EL (cell line): ENCODE measurements at places on chromosomes 12 and 14.

DNA sequence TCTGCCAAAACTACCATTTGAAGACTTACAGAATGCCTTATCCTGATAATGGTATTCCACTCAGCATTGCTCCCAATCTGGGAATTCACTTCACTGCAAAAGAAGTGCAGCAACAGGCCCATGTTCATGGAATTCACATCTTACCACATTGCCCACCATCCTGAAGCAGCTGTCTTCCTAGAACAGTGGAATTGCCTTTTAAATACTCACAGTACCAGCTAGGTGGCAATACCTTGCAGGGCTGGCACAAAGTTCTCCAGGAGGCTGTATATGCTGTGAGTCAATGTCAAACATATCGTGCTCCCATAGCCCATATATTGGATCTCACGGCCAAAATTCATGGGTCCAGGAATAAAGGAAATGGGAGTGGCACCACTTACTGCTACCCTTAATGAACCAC, 83.8 kb upstream of the PLEKHG7 start:
- DNase-seq = no peak

- DNase-seq = peak; percentile 71
Observed at GRCh38 chr12:116495260-116495659, 63.9 kb upstream of the MAP1LC3B2 start.

DNA sequence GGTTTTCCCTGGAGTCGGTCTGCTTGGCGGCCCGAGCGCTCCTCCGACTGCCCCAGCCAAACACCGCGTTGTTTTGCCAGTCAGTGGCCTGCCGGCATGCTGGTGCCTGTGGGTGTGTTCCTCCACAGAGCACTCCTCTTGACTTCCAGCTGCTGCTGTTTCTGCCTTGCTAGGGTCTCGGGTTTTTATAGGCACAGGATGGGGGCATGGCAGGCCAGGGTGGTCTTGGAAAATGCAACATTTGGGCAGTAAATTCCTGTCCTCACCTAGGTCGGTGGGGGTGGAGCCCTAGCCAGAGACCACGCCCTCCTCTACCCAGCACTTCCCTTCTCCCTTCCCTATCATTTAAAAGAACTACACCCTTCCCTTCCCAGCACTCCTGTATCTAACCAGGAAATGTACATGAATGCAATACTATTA, 34.7 kb upstream of the VASH1 start:
- no peak for DNase-seq

DNA sequence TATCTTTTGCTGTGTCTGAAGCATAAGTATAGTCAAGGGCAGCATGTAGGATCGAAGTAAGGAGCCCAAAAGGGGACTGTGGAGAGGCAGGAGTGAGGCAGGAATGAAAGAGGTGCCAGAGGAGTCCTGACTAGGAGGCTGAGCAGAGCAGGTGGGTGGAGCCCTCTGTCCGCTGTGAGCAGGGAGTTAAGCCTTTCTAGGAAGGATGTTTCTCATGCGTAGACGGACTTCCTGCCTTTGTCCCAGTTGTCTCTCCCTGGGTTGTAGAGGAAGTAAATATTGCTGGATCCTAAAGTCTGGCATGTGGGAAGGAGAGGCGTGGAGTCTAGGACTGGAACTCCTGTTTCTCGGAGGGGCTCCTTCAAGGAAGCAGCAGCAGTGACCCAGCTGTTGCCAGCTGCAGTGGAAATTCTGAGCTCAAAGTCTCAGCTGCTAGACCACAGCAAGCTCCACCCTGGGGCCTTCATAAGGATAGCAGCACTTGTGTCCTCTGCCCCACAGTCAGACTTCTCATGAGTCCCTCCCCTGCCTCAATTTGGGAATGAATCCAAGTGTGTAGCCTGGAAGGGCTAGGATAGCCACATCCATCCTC, 44.0 kb downstream of the RBMS2 start:
- DNase-seq = peak; percentile 30

GRCh38 chr12:107066691-107067090, 26.7 kb downstream of the CRY1 start:
- no peak for DNase-seq

GRCh38 chr12:114193474-114193873, 212.5 kb downstream of the TBX5 start:
- no peak for DNase-seq

- no peak for DNase-seq
Observed at GRCh38 chr14:43165651-43166050, 1341.4 kb downstream of the FSCB start.

- DNase-seq = no peak
Observed at GRCh38 chr12:131491916-131492490, 218.9 kb upstream of the SFSWAP start.

DNA sequence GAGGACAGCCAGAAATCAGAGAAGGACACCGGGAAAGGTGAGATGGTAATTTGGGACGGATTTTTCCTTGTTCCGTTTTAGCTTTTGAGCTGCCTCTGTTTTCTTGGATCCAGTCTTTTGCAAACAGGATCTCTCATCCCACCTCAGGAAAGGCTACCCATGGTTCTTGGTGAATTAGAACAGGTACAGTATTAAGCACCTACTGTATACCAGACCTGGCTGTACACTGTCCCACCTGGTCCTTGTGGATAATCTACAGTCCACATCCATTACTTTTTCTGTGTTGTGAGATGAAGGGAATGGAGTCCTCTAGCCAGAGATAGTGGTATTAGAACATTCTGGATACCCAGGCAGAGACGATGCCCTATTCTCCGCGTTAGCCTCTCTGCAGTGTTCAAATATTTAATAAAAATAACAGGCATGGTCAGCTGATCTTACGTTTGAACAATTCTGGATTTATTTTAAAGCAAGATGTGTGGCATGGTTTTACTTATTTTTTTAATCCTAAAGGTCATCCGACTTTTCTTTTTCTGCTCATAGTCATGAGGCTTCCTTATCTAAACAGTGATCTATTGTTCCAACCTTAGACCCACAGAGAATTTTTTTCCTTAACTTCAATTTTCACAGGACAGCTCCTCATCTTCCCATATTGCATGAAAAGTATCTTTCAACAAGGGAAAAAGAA, 18.8 kb downstream of the PLXNC1 start:
- no peak for DNase-seq

DNA sequence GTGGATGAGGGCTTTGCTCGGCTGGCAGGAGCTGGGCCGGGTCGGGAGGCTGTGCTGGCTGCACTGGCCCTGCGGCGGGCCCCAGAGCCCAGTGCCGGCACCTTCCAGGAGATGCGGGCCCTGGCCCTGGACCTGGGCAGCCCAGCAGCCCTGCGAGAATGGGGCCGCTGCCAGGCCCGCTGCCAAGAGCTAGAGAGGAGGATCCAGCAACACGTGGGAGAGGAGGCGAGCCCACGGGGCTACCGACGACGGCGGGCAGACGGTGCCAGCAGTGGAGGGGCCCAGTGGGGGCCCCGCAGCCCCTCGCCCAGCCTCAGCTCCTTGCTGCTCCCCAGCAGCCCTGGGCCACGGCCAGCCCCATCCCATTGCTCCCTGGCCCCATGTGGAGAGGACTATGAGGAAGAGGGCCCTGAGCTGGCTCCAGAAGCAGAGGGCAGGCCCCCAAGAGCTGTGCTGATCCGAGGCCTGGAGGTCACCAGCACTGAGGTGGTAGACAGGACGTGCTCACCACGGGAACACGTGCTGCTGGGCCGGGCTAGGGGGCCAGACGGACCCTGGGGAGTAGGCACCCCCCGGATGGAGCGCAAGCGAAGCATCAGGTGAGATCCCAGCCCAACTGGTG, 11.5 kb downstream of the ARHGEF40 start:
- no peak for DNase-seq

DNA sequence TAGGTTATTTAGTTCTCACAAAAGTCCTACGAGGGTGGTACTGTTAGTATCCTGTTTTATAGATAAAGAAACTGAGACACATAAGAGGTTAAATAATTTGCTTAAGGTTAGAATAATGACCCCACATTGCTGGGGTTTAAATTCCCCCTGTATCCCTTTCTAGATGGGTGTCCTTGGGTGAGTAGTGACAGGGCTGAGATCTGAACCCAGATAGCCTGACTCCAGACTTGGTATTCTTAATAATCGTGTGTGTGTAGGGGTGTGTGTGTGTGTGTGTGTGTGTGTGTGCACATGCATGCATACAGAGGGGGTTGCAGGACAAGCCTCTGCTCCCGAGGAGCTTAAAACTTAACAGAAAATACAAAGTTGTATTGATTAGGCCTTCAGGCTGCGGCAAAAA, 96.7 kb upstream of the PSMC1 start:
- no peak for DNase-seq

DNA sequence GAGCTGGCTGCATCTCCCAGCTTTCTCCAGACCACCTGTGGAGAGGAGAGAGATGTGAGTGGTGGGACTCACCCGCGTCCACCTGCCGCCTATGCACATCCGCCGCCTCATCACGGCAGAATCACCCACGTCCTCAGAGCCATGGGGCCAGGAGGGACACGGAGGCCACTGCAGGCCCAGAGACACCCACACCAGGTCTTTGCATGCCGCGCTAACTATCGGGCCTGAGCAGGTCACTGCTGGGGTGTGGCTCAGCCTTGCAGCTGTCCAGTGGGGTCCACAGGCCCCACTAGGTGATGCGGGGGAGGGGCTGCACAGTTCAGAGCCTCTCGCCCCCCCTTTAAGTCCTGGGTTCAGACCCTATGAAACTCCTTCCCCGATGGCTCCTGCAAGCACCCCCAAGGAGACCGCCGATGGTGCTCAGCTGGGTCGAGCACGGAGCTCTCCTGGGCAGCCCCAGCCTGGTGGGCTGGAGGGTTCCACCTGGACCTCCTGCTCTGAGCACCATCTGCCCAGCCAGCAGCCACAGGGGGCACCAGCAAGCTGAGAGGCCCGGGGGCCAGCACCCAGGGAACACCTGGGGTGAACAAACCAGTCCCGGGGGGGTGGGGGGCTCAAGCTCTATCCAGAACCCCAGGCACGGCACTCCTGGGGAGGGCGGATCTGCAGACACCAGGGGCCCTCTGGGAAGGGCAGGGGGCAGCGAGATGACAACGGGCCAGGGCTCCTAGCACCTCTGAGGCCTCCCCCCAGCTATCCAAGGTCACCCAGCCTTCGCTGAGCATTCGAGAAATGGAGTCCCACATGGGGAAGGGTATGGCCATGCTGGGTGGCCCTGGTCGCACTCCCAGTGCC, 34.3 kb downstream of the CCNK start:
- DNase-seq = no peak

DNA sequence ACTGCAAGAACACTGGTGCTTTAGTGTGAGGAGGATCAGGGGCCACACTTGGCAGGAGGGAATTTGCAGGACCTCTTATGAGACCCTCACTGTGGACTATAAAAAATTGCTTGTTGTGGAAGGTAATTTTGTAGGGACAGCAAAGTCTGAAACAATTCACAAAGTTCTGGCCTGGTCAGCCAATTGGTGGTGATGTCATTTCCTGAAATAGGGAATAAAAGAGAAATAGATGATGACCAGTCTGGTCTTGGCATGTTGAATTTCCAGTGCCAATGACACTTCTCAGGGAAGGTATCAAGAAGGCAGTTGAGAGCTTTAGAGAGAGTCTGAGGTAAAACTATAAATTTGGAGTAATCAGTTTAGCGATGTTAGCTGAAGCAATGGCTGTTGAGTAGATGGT, 129.3 kb upstream of the LMNTD1 start:
- peak; percentile 18 for DNase-seq

GRCh38 chr12:39272871-39273655, 169.9 kb downstream of the KIF21A start:
- peak; percentile 35 for DNase-seq

GRCh38 chr12:77777274-77777673, 53.4 kb upstream of the NAV3 start:
- no peak for DNase-seq

DNA sequence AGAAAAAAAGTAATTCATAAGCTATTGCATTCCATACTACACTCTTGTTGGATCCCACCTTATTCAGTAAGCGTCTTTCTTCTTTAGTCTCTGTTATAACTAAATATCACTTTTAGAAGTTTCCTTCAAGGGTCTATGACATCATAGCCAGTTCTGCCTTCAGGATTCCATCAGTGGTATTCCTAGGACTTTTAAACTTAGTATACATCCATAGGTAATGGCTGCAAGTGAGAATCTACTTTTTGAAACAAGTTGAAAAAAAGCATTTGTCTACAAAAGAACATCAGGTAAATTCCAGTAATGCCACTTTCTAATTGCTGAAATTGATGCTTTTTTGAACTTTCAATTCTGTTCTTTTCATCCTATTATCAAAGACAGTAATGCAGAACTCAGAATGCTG, at the start of gene FSCB:
Gene FSCB (minus strand): TSS at position 101 of the 400 bp plus-strand sequence. CDS start 296 bp downstream, outside the sequence.
- DNase-seq = no peak

- peak; percentile 97 for DNase-seq
Observed at GRCh38 chr12:116382686-116383530, 105.4 kb upstream of the MED13L start.

- no peak for DNase-seq
Observed at GRCh38 chr12:126999352-126999751, 1267.6 kb upstream of the TMEM132C start.

DNA sequence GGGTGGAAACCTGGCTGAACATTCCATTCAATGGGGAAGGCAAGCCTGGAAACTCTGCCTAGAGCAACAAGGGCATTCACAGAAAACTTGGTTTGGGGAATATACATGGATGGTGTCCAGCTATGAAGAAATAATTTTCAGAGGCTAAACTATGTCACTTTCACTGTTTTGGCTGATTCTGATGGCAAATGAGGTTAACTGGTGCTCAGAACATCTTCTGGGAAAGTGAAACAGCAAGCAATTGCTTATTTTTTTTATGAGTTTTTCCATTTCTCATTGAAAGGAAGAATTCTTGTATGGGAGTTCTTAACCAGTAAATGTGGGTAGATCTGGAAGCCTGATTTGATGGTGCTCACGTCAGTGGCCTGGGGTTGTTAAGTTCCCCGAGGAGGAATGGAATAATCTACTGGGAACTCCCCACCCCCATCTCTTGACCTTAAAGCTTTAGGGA, 132.8 kb upstream of the BTG1 start:
- DNase-seq = no peak

DNA sequence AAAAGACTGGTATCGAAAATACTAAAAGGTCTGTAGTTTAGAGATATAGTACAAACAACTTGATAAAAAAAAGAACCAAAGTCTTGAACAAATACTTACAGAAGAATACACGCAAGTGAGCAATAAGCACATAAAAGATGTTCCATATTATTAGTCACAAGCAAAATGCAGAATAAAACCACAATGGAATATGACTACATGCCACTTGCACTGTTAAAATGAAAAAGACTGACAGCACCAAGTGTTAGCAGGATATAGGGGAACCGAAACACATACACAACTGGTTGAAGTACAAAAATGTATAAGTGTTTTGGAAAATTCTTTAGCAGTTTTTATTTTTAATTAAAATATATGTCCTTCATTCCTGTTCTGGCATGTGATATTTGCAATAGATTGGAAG, 3.6 kb downstream of the CLEC2A start:
- DNase-seq = no peak
